Activated CD4-positive, alpha-beta T cell treated with anti-CD3 and anti-CD28 coated beads, Interleukin-2, amount 50 U/mL, for 24 hours (primary cell): ENCODE measurements at places on chromosomes 12 and 14.

GRCh38 chr12:69779928-69780327, 41.3 kb downstream of the RAB3IP start:
- DNase-seq = no peak

DNA sequence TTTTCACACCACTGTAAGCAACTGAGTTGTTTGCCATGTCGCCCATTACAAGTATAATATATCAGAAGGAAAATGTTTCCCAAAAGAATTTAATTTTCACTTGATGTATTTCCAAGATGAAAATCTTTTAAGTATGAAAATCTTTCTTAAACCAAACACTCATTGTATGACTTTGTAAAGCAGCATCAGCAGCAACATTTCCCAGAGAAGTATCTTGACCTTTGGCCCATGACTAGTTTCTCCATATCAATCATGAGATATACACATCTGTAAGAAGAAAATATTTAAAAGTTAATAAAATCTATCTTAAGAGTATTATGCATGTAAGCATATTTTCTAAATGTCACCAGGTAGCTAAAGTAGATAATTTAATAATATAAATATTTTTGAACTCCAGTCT, 52.8 kb downstream of the ATP2B1 start:
- DNase-seq = no peak

- DNase-seq = no peak
Measured at GRCh38 chr12:48351022-48351708, 446 bp upstream of the ZNF641 start.

- DNase-seq = no peak
Measured at GRCh38 chr14:54169254-54169924, 212.8 kb upstream of the BMP4 start.

DNA sequence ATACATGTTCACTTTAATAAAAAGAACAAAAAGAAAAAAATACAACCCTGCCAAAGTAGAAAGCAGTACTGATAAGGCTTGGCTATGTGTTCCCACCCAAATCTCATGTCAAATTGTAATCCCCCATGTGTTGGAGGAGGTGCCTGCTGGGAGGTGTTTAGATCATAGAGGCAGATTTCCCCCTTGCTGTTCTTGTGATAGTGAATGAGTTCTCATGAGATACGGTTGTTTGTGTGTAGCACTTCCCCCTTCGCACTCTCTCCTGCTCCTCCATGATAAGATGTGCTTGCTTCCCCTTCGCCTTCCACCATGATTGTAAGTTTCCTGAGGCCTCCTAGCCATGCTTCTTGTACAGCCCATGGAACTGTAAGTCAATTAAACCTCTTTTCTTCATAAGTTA, 59.9 kb downstream of the USP15 start:
- DNase-seq = no peak

DNA sequence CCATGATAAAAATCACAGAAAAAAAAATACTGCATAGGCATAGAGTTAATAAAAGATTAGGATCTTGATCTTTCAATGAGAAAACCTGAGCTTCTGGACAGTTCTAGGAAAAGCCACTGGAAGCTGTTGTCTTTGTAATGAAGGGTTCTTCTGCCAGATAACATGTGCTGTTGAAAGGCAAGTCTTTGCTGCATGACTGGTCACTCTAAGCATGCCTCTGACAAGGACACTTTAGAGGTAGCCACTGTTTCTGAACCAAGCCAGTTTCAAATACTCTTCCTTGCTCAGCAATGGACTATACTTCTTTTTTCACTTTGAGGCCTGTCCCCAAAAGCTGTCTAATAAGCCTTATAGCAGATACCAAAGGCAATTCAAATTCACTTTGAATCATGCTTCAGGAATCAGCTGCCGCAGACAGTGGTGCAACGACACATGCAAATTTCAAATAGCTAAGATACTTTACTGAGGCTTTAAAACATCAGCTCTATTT, 70.2 kb downstream of the BTG1 start:
- no peak for DNase-seq

DNA sequence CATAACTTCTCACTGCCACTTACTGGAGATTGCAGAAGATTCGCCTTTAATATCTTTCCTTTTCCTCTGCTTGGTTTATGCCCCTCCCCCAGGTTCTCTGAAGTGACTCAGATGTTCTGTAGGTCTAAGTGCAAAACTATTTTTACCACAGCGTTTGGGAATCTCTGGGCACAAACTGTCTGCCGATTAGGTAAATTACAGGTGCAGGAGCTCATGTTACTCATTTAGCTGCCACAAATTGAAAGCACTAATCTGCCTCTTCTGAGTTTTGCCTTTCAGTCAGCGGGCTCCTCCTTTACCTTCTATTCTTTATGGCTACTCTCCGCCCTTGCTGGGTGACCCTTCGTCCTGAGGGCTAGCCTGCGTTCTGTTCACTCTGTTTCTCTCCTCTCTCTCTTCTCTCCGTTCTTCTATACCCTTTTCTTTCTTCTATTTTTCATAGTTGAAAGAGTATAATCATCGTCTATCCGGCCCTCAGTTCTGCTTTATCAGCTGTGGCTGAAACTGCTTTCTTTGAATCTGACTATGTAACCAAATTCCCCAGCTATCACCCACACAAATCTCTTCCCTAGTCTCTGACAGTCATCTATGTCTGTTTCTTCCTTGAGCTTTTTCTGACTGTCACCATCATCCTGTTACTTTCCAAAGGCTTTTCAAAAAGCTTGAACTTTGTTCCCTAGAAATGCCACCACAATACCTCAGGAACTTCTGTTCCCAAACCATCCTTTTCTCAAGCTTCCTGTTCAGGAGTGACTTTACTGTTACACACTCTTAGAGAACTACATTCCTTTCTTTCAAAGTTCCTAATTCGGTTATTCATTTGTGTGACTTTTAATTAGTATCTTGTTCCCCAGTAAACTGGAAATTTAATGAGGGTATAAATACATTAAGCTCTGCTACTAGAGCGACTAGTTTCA, 4.3 kb upstream of the MYF6 start:
- no peak for DNase-seq

DNA sequence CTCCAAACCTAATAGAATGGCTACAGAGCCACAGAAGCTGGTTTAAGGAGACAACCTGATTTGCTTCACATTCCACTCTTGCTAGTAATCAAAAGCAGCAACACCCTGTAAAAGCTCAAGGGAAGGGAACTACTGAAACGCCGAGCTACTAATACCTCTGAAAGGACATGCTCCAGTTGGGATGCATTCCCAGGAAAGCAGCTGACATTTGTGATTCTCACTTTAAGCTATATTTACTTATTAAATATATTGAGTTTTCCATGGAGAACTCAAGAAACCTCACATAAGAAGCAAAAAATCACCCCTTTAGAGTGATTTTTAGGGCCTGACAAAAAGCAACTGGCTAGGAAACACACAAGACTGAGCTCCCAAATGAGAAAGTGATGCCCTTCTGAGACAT, 1073.0 kb upstream of the FLRT2 start:
- no peak for DNase-seq

DNA sequence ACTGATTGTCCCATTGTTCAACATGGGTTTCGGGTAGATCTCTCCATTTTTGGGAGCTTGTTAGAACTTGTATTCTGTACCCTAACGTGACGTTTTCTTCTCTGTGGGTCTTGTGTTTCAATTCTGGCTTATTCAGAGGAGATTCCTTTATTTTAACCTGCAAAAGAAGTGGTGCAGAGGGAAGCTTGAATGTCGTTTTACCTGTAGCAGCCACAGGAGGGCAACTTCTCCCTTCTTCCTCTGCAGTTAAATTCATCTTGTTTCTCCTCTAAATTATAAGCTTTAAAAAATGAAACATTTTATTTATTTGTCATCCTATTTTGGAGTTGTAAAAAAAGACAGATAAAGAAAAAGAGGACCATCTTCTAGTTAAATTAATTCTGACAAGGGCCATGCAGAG, 13.7 kb upstream of the CLEC4D start:
- no peak for DNase-seq

DNA sequence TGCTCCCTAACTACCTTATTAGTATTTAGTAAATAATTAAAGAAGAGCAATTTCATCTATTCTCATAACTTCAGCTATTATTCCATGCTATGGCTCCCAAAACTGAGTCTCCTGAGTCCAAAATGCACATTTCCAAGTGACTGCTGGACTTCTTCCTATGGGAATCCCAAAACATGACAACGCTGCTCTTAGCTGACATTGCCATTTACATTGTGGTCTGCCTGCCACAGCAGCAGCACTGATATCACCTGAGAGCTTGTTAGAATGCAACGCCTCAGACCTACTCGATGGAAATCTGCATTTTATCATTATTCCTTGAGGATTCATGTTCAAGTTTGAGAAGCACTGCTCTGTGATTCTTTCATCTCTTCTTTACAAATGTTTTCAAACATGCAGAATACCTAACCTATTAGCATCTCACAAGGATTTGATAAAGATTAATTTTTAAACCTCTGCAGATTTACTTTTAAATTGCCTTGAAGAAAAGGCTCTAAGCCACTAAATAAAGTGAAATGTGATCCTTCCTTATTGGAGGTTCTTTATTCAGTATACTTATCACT, 77.7 kb downstream of the SEC23A start:
- no peak for DNase-seq

DNA sequence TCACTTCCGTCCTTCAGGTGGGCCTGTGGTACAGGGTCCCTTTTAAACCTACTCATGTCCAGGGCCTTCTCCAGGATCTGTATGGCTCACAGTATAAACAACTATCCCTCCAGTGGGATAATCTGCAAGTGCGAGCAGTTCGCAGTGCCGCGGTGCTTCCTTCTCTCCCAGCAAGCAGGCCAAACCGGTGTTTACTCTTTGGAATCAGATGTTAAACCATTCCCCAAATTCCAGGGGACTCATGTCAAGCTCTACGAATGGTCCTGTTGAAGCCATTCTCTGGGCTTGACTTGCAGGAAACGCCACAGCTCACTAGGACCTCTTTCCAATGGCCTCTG, 59.6 kb downstream of the OR11H12 start:
- DNase-seq = no peak

GRCh38 chr12:110349096-110349495, 54.4 kb downstream of the ANAPC7 start:
- DNase-seq = no peak

DNA sequence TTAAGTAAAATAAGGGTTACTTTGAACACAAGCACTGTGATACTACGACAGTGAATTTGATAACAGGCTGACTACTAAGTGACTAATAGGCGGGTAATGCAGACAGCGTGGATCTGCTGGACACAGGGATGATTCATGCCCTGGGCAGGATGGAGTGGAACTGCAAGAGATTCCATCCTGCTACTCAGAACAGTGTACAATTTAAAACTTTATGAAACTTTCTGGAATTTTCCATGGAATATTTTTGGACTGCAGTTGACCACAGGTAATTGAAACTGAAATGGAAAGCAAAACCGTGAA, 46.0 kb downstream of the YEATS4 start:
- no peak for DNase-seq

DNA sequence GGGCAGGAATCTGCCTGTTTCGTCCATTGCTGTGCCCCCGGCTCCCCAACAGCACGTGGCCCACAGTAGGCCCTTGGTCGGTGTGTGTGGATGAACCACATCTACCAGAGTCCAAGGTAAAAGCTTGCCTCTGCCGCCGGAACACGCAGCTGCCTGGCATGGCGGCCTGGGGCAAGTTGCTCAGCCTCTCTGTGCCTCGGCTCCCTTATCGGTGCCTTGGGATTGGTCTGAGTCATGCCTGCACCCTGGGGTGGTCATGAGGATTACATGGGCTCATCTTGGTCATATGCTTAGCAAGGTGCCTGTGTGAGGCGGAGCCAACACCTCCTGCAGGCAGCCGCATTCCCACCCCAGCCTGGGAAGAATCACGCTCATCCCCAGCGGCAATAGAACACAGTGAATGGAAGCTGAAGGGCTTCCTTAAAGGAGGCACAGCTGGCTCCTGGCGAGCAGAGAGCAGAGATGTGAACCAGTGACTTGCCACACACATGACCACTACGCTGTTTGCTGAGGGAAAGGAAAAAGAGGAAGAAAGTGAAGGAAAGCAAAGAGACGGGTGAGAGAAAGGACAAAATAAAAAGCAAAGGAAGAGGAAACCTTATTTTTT, 5.5 kb upstream of the SCARB1 start:
- DNase-seq = no peak

DNA sequence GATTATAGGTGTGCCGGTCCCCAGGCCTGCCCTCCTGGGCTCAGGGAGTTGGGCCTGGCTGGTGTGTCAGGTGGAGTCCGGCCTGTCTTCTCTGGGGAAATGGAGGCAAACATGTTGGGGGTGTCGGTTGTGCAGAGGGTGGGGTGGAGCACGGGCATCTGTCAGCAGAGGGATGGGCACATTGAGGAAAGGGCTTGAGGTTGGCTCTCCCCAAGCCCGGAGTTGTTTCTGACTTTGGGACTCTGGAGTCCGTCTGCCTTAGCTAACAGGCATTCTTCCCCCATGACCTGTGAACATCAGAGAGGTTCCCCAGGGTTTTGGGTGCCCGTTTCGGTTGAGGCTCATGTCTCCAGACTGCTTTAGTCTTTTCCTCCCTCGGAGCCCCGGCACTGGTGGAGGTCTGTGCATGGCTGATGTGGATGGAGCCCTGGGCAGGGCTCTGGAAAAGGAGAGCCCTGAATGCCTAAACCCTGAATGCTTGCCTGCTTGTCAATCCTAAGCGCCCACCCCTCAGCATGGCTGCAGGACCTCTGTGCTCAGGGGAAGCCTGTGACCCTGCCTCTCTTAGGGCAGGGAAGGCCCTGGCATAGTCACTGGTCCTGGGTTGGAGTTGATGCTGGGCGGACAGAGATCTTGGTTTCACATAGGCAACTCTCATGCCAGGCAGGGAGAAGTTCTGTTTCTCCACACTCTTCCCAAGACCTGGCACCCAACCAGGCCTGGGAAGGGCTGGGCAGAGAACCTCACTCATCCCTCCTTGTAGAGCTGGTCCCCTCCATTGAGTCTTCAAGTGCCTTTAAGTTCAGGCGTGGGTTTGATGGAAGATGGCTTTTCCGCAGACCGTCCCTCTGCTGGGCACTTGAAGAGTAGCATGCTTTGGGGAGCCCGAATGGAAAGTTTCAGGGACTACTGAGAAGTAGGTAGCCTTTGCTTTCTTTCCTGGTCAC, 12.9 kb downstream of the NYNRIN start:
- peak; percentile 7 for DNase-seq

- no peak for DNase-seq
Measured at GRCh38 chr12:124152731-124153130, 142.2 kb upstream of the RFLNA start.

- no peak for DNase-seq
Measured at GRCh38 chr14:76946753-76947077, 81.8 kb downstream of the IRF2BPL start.

- no peak for DNase-seq
Measured at GRCh38 chr14:50064993-50065392, 51.4 kb downstream of the VCPKMT start.

- DNase-seq = no peak
Measured at GRCh38 chr12:60263161-60263560, 667.3 kb downstream of the SLC16A7 start.

DNA sequence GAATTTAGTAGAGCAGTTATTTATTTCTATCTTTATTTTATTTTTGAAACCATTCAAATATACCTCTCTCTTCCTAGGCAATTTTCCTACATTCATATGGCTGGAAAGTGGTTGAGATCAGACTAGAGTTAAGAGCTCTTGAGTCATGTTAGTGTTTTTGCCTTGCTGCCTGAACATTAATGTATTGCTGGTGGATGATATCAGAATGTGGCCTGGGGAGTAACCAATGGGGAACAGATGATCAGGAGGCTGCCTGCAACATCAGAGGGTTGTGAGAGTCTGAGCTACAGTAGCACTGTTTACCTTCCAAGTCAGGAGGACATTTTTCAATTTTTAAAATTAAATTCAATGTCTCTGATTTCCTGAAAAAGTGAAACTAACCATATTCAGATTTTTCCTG, 166.3 kb upstream of the TRHDE start:
- DNase-seq = no peak
